ENCODE measurements at places on chromosomes 2 and 18. TPM values are rescaled to one million over a fixed set of nuclear protein-coding genes. Genes with fewer than 3 reads are reported as not detected.

The SPR gene
- 6.5 TPM for total RNA-seq

DNA sequence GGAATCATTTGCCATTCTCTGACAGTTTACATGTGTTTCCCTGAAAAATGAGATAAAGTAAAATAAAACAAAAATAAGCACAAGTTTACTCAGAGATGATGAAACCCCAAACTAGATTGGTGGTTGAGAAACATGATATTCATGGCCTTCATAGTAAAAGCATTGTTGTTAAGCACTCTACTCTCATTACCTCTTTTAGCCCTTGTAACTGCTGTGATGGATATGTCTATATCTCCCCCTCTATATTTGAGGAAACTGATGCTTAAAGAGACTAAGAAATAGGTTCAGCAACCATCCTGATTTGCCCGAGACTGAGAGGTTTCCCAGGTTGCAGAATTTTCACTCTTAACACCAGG lies 33.9 kb upstream of the GALNT3 start:
- no peak overlapping the region for H3K27ac ChIP-seq
- H3K36me3 ChIP-seq: no peaks in the 10 kb centered on the region
- no peak overlapping the region for H3K4me3 ChIP-seq
- peaks cover 4% of the 10 kb centered on the region for H3K27me3 ChIP-seq

- no peaks in the 10 kb centered on the region for H3K36me3 ChIP-seq
- no peak overlapping the region for H3K27ac ChIP-seq
- H3K4me3 ChIP-seq: no peak overlapping the region
- H3K4me1 ChIP-seq: no peaks in the 10 kb centered on the region
- no peaks in the 10 kb centered on the region for H3K27me3 ChIP-seq
- DNase-seq: peak; percentile 63
Measured at GRCh38 chr18:49645841-49646351, 84.0 kb downstream of the LIPG start.

DNA sequence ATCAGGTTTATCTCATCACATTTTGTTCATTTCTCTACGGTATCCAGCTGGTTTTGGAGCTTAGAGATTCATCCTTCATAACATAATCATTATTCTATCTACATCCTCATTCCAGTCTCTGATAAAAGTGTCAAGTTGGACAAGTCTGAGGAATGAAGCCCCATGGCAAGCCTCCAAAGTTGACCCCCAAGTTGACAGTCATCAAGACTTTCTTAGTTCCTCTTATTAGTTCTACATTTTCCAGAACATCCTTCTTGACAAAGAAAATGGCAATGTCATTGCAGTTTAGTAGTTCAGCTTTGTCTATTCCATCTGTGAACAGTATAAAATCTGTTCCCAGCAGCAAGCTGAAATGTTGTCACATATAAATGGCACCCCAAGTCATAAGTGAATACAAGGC lies 4.5 kb upstream of the TMSB10 start:
- no peaks in the 10 kb centered on the region for H3K27me3 ChIP-seq
- peak; percentile 9 for DNase-seq
